ENCODE measurements at places on chromosomes 3 and 15. TPM values are rescaled to one million over a fixed set of nuclear protein-coding genes. Genes with fewer than 3 reads are reported as not detected.

The CCRL2 gene
- total RNA-seq, result 15.8 TPM

- DNase-seq, result no peak
These were observed 67.7 kb downstream of the SCN5A start for GRCh38 chr3:38581774-38582173.

GRCh38 chr3:170778240-170779217 is 91.5 kb downstream of the RPL22L1 start:
- no peak for DNase-seq

DNA sequence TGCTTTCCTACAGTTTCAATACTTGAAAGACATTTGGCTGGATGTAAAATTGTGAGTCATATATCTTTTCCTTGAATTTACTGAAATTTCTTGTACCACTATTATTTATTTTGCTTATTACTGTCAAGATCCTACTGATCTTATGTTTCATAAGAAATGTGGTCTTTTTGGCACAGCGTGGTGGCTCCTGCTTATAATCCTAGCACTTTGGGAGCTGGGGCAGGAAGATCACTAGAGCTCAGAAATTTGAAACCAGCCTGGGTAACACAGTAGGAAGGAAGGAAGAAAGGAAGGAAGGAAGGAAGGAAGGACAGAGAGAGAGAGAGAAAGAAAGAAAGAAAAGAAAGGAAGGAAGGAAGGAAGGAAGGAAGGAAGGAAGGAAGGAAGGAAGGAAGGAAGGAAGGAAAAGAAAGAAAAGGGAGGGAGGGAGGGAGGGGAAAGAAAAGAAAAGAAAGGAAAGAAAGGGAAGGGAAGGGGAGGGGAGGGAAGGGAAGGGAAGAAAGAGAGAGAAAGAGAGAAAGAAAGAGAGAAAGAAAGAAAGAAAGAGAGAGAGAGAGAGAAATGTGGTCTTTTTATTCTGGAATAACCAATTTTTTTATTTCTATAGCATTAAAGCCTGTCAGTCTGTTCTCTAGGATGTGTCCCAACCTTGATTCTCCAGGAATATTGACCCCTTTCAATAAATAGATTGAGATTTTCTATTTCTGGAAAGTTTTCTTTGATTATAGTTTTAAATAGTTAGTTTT is 572.0 kb upstream of the TGFBR2 start:
- DNase-seq, result no peak

All from glomerular endothelial cell (primary cell).